ENCODE measurements at places on chromosomes 3 and 15.

DNA sequence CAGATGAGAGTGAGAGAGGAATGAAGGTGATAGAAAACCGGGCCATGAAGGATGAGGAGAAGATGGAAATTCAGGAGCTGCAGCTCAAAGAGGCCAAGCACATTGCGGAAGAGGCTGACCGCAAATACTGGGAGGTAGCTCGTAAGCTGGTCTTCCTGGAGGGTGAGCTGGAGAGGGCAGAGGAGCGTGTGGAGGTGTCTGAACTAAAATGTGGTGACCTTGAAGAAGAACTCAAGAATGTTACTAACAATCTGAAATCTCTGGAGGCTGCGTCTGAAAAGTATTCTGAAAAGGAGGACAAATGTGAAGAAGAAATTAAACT is 88.9 kb downstream of the EOMES start:
- no peak for DNase-seq

DNA sequence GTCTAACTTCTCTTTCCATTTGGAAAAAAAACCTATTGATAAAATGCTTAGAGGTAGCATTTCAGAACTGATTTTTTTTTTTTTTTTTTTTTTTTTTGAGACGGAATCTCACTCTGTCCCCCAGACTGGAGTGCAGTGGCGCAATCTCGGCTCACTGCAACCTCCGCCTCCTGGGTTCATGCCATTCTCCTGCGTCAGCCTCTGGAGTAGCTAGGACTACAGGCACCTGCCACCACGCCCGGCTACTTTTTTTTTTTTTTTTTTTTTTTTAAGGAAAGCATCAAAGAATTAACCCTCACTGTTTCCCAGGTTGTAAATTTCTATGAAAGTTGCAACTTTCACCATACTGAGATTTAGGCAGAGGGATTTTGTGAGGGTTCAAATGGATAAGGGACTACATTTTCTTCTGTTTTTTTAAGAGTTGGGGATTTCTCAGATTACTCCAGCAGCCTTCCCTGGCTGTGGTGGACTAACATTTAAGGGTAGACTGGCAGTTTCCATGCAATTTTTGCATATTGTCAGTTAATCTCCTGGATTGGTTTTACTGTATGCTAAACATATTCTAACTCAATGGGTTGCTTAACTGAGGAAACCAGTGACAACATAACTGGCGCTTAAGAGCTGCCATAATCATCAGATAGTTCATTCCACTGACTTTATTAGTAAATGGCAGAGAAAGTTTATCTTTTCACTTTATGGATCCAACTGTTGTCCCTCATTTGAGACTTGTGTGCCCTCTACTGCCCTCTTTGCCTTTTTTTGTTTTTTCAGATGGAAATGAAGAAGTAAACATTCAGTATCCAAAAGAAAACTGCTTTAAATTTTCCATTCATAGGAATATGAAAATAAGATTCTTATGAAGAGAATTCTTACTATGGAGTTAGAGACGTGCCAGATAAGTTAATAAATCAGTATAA is 93.7 kb downstream of the NPTN start:
- no peak for DNase-seq

- no peak for DNase-seq
Measured at GRCh38 chr3:52710512-52710911, 4.6 kb downstream of the SPCS1 start.

DNA sequence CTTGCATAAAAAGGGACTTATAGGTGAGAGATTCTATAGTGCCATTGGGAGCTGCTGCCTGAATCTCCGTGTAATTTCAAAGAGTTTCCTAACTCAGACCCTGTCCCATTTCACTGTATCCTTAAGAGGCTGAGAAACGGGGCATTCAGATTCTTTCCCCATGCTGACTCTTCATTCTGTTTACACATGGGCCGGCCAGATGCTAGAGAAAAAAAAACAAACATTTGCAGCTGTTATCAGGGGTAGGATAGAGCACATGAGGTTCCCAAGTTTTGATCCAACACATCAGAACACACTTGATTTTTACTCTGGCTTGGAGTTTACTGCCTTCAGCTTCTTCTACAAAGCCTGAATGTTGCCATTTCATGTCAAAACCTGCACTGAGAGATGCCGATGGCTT is 215.9 kb upstream of the TPRG1 start:
- DNase-seq = no peak

GRCh38 chr3:69948246-69948862 is 51.2 kb upstream of the SAMMSON start:
- DNase-seq = no peak

GRCh38 chr3:196638861-196639482 is 522 bp upstream of the NRROS start:
- DNase-seq = no peak

DNA sequence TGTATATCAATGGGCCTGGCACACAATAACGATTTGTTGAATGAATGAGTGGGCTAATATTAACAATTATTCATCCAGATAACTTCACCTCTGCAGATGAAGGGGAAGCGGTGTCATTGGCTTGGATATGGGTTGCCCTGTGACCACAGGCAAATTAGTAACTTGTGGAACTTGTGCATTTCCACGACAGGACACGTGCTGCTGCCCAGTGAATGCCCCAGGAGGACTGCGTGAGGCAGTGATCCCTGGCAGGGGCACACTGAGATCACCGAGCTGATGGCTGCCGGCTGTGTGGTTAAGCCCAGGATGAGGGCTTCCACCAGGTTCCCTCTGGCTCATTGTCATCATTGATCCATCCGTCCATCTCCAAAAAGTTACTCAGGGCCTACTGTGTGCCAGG is 84.1 kb upstream of the HACD2 start:
- DNase-seq = no peak

Data from amygdala (tissue), 56 donors.